ENCODE measurements at places on chromosomes 5 and 9.

DNA sequence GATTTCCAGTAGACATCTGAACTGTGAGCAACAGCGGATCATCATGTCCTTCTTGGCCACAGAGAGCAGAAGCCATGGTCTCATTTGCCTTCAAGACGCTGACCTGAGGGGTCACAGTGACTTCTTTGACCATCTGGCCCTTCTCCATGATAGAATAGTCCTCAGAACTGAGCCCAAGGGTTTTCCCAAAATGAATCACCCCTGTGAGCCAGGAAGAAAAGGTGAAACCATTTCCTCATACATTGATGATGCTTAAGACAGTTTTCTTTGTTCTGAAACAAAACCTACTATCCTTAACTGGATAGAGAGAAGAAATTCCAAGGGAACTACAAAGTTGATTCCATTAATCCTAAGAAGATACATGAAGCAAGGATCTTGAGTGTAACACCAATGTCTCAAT lies 503.9 kb downstream of the CTNND2 start:
- DNase-seq, result no peak

- DNase-seq, result no peak
Observed at GRCh38 chr5:113984928-113985327, 376.9 kb upstream of the KCNN2 start.

DNA sequence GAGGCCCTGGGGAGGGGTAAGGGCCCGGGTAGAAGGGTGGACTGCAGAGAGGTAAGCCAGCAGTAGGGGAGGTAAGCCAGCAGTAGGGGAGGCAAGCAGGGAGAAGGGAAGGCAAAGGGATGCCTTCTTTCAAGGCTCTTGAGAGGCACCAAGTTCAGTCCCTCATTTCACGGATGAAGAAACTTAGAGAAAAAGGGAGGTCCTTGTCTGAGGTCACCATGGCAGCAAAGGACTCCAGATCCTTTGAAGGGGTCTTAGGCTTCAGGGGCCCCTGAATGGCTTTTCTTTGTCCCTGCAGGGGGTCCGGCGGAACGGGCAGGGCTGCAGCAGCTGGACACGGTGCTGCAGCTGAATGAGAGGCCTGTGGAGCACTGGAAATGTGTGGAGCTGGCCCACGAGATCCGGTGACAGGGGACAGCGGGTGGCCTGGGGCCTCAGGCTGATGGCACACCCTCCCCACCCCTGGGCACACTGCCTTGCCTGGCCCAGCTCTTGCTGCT lies 42.6 kb downstream of the RGS3 start:
- DNase-seq, result no peak

GRCh38 chr9:120905315-120906164 lies 21.1 kb downstream of the TRAF1 start:
- no peak for DNase-seq

- DNase-seq, result no peak
Observed at GRCh38 chr5:368183-369084, 46.9 kb downstream of the AHRR start.

GRCh38 chr9:94700445-94700844 lies 26.1 kb upstream of the AOPEP start:
- DNase-seq, result no peak

- DNase-seq, result no peak
Observed at GRCh38 chr5:132800545-132800944, 12.6 kb upstream of the SOWAHA start.

DNA sequence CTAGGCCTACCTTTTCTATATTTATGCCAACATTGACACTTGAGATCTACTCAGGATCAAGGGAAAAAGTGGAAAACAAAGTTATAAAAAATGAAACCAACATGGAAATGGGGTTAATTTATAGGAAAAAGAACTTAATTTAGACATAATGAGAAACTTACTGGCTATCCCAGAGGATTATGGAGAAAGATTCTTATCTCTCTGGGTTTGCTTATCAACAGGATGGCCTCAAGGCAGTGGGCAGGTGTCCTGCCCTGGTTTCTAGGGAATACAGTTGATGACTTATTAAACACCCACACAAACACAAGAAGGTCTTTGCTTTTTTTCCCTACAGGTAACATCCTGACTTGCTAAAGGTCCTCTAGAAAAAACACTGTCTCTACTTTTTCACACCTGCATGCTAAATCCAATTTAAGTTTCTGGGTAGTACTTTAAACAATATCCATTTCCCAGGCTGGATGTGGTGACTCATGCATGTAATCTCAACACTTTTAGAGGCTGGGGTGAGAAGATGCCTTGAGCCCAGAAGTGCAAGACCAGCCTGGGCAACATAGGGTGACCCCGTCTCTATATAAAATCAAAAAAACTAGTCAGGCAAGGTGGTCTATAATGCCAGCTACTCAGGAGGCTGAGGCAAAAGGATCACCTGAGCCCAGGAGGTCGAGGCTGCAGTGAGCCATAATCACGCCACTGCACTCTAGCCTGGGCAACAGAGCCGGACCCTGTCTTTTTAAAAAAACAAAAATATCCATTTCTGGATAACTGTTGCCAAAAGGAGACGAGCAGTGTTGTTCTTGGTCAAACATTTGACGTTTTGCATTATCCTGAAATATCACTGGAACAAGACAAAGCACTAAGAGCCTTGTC lies 6.6 kb upstream of the ZNF608 start:
- no peak for DNase-seq

DNA sequence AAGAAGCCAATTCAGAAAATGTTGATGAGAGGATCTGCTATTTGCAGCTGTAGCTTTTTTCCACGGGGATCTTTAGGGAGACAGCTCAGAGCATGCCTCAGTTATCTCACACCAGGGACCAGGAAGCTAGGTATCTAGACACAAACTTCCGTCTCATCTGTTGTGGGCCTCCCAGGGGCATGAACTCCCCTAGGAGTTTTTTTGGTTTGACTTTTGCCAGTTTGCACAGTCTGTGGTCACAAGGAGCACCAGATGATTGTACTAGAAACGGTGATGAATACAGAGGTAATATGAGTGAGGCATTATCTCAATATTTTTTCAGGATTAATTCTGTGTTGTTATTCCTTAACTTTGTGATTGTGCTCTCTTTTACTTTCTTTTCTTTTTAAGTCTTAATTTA lies 533.2 kb upstream of the SEMA6A start:
- no peak for DNase-seq

DNA sequence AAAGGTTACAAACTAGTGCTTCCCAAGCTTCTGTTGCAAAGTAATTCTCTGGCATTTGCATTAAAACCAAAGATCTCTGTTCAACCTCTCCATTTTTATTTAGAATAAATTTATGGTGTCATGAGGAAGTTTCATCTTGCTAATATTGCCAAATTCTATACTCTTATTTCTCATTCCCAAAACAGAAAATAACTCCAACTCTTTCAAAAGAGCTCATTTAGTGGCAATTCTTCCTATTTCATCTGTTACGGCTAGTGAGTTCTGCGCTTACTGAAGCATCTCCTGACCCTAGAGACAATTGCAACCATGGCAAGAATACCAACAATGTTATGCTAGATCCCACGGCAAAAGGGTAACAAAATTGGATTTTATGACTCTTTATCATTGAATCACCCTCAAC lies 97.0 kb downstream of the HINT1 start:
- DNase-seq, result no peak

- DNase-seq, result no peak
Observed at GRCh38 chr5:13580058-13580457, 364.4 kb downstream of the DNAH5 start.

DNA sequence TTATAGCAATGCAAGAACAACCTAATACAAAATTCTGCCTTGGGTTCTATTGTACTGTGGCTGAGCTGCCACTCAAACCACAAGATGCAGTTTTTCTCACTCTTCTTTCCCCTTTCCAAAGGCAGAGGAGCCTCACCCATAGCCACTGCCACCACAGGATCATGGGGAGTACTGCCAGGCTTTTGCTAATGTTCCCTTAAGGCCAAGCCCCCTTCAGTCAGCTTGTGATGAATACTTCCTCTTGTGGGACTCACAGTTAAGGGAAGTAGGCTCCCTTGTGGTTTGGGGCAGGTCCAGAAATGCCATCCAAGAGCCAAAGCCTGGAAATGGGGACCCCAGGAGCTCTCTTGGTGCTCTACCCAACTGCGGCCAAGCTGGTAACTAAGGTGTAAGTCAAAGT lies 258.7 kb downstream of the SPATA31D1 start:
- DNase-seq, result no peak

GRCh38 chr5:137446615-137447014 lies 52.5 kb downstream of the SPOCK1 start:
- DNase-seq, result no peak

DNA sequence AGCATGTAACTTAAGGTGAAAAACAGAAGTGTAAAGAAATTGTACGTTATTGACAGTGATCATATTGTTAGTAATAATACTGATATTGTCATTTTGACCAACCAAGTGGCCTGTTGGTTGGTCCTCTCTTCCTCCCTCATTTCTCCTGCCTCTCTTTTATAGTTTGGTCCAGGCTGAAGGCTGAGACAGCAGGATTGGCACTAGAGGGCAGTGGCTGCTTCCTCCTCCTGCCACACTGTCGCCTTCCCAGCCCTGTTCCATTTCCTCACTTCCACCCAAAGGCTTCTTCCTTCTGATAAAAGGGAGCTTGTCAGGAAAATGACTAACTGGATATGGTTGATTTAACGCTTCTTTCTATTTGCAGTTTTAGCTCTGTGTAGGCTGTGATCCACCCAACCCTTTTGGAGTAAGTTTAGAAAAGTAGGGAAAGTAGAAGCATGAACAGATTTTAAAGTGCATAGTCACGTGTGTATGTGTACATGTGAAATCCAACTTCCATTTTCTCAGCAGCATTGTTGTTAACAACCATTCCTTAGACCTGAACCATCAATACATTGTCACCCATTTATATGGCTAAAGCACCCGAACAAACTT lies 35.6 kb downstream of the PTCD2 start:
- DNase-seq, result no peak

DNA sequence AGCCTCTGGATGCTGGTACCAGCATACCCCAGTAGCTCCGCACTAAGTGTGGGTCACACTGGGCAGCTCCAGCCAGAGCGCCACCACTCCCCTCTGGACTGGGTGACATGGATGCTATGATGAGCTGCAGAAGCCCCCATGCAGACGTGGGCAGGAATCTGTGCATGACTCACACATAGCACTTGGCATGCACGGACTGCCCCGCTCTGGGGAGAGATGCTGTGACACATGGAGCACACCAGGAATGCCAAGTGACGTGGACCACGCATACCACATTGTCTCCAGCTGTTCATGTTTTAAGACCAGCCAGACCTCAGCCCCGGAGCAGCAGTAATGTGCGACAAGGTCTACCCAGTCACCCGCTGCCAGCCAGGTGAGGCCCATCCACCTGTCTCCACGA lies 64.1 kb downstream of the SEMA4D start:
- no peak for DNase-seq

GRCh38 chr9:132973713-132974112 lies 4.8 kb upstream of the GFI1B start:
- DNase-seq, result no peak

GRCh38 chr9:134724912-134725604 lies 83.5 kb downstream of the COL5A1 start:
- no peak for DNase-seq

- no peak for DNase-seq
Observed at GRCh38 chr9:8723195-8723594, 923.6 kb upstream of the DMAC1 start.

DNA sequence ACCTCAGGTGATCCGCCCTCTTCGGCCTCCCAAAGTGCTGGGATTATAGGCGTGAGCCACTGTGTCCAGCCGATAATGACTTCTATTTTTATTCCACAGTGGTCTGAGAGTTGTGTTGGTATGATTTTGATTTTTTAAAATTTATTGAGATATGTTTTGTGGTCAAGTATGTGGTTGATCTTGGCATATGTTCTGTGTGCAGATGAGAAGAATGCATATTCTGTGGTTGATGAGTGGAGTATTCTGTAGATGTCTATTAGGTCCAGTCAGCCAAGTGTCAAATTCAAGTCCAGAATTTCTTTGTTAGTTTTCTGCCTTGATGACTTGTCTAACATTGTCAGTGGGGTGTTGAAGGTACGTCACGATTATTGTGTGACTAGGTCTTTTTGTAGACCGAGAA lies 338.2 kb upstream of the TARS1 start:
- no peak for DNase-seq

- no peak for DNase-seq
Observed at GRCh38 chr9:4228606-4229005, 71.3 kb downstream of the GLIS3 start.

DNA sequence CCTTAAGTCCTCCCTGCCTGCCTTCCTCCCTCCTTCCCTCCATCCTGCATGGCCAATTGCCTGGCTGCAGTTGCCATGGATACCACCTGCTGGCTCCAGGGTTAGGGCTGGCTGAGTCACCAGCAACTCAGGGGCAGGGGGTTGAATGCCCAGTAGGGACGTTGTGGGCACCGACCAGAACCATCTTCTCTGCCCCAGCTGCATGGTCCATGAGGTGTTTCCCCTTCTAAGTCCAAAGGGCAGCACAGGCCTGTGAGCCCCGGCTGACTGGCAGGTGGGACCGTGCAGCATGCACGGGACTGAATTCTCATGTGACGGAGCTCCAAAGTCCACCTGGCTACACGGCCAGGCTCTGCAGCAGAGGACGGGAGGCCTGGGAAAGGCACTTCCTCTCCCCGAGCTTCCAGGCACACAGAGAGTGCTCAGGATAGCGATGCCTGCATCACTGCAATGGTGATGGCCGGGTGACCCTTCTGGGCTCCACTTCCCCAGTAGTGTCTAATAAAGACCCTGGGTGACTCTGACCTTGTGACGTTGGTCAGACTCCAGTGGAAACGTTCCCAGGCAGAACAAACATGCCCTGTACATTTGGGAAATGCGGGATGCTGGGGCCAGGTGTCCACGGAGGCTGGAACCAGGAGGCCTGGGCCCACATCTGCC lies 5.7 kb downstream of the ASS1 start:
- no peak for DNase-seq

GRCh38 chr5:158502686-158503085 lies 597.0 kb downstream of the EBF1 start:
- no peak for DNase-seq

GRCh38 chr5:103262422-103262871 lies 3.9 kb downstream of the MACIR start:
- DNase-seq, result no peak

- no peak for DNase-seq
Observed at GRCh38 chr5:160905285-160905684, 53.3 kb upstream of the ATP10B start.

- no peak for DNase-seq
Observed at GRCh38 chr5:159779481-159779880, 136.8 kb upstream of the ADRA1B start.

GRCh38 chr9:127407492-127407843 lies 10.5 kb downstream of the SLC2A8 start:
- DNase-seq, result no peak

GRCh38 chr9:120412425-120412951 lies 167.5 kb downstream of the CDK5RAP2 start:
- peak; percentile 57 for DNase-seq

DNA sequence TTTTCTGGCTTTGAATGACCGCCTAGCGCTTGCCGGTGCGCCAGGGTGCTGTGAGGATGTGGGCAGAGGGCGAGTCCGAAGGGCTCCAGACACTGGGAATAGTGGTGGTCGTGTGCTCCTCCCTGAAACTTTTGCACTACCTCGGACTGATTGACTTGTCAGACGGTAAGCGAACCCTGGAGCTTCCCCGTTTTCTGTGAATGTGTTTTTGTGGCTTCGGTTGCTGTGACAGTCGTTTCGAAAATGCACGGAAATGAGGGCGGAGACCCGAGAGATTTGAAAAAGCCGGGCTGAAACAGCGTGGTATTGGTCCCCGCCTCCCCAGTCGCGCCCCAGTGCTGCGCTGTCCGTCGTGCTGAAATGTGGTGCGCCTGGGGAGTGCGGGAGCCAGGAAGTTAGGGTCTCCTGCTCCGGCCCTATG lies 102.5 kb upstream of the GABRP start:
- no peak for DNase-seq

Data from iPS DF 19.7 (cell line).